Heart left ventricle (tissue), 16 donors: ENCODE measurements at places on chromosomes 1 and 21. TPM values are rescaled to one million over a fixed set of nuclear protein-coding genes. Genes with fewer than 3 reads are reported as not detected.

- no peak for DNase-seq
Observed at GRCh38 chr1:247402120-247402675, 13.8 kb upstream of the NLRP3 start.

DNA sequence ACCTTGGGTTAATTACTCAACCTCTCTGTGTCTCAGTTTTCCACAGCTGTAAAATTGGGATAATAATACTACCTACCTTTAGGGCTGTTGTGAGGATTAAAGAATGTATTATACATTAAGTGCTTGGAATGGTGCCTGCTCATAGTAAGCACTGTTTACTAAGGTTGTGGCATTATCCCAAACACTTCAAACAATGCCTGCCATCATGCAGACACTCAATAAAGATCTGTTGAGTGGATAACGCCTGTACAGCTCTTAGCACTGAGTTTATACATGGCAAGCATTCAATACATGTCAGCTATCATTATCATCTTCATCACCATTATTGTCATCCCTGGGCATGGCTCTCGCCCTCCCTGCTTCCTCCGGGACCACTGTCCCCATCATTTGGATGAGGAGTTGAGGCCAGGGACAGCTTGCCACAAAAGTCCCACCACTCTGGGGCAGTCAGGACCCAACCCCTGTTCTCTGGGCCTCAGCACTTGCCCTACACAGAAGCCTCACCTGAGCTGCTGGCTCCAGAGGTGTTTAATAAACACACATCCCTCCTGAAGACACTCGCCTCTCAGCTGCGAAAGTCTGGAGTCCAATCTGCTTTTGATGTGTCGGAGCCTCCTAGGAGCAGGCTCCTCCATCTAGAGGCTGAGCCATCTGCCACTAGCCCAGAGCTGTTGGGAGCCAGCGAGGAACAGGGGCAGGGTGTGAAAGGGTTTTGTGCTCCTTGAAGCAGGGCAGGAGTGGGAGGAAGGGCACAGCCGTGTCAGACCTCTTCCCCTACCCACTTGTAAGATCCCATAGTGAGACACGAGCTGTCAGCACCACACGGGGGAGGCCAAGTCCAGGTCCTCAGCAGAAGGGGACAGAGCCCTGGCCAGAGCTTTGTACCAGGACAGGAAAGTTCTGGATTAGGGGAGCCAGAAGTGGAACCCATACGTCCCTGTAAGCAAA lies 80.9 kb upstream of the ZC3H12A start:
- no peak for DNase-seq

GRCh38 chr1:202590975-202591411 lies 119.3 kb downstream of the SYT2 start:
- no peak for DNase-seq

GRCh38 chr1:90714521-90714951 lies 2.6 kb downstream of the BARHL2 start:
- no peak for DNase-seq

GRCh38 chr1:77039111-77039510 lies 171.8 kb downstream of the ST6GALNAC5 start:
- no peak for DNase-seq

DNA sequence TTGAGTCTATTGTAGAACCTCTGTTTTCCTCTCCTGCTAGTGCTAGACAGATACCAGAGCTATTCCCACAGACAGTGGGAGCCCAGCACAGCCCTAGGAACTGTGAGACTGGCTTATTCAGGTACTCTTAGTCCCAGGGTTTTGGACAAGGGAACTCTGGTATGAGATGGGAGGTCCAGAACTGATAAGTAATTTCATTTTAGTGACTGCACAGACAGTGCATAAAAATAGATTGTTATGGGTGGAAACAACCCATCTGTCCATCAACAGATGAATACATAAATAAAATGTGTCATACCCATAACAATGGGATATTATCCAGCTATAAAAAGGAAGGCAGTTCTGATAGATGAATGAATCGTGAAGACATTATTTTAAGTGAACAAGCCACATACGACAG lies 9.0 kb downstream of the EPS8L3 start:
- DNase-seq = no peak

- DNase-seq = no peak
Observed at GRCh38 chr1:191671236-191671635, 487.0 kb upstream of the RGS18 start.

DNA sequence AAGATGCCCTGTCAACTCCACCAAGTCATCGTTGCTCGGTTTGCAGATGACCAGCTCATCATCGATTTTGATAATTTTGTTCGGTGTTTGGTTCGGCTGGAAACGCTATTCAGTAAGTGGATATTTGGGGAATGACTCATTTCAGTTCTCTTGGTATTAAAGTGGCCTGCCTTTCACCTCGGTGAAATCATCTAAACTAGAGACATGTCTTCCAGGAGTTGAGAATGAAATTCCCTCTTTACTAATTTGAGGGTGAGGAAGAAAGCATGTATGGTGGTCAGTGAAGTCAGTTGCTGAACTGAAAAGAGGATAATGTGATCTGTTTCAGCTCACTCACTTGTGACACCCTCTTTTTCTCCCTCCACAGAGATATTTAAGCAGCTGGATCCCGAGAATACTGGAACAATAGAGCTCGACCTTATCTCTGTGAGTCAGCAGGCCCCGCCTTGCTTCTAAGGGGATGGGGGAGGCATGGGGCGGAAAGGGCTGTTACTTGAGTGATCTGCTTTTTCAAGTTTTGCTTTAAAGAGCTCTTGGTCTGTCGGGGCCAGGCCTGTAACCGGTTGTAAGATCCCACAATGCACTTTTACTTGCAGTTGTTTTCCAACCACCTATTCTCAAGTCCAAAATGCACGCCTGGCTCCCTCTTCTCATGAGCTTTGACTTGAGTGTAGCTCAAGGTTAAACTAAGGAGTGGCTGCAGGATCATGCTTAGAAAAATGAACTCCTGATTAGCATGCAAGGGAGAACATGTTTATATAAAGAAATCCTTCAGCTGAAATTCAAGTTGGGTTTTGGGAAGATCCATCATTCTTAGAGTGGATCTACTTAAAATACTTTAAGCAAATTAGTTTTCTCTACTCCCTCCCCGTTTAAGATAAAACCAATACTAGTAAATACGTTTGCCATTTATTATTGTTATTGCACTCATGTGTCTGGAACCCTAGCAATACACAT lies 59.8 kb downstream of the CAPN2 start:
- DNase-seq = peak; percentile 75

DNA sequence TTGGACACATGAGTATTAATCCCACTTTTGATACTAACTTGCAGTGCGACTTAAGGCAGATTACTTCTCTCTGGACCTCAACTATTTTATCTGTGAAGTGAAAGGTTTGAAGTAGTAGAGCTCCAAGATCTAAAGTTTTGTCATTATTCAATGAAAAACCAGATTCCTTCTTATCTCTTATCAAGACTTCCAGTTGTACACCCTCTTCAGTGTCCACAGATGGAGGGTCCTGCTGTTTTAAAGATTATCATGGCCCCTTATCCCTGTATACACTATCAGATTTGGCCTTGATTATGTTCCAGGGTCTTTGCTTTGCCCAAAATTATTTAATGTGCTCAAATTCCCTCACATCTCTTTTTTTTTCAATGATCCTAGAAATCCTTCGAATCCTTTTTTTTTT lies 1.1 kb downstream of the C1orf50 start:
- DNase-seq = no peak

DNA sequence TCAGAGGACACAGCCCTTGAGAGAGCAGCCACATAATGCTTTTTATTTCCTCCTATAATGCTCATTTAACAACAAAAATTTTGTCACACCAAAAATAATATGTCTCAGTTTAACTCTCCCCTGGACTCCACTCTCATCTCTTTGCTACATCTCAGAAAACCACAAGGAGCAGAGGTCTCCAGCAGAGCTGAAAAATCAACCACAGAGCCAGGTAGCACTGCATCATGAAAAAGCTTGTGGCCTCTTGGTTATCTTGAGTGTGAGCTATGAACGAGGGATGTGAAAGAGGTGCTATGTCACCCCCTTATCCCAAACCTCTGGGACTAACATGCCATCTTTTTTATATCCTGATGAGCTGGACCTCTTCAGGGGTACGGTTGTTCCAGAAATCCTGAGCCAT lies 44.4 kb downstream of the KCNH1 start:
- DNase-seq = no peak

DNA sequence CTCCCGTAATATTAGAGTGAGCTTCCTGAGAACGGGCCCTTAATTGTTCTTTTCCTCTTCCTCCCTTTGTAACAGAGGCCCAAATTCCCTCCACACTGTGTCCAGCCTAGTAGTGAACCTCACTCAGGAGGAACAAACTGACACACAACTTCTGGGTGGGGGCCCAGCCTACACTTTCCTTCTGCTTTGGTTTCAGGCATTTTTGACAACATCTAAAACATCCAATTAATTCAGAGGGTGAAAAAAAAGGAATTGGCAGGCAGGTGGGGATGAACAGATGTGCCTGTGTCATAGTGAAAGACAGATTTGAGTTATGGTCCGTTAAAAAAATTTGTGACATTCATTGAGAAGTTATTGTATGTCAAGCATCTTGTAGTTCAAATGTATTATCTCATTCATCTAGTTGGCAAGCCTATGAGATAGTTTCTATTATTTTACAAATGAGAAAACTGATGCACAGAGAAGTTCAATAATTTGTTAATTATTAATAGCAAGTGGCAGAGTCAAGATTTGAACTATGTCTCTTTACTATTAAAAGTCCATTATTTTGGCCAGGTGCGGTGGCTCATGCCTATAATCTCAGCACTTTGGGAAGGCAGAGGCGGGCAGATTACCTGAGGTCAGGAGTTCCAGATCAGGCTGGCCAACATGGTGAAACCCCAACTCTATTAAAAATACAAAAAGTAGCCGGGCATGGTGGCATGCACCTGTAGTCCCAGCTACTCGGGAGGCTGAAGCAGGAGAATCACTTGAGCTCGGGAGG lies 41.6 kb upstream of the LRIG2 start:
- no peak for DNase-seq

DNA sequence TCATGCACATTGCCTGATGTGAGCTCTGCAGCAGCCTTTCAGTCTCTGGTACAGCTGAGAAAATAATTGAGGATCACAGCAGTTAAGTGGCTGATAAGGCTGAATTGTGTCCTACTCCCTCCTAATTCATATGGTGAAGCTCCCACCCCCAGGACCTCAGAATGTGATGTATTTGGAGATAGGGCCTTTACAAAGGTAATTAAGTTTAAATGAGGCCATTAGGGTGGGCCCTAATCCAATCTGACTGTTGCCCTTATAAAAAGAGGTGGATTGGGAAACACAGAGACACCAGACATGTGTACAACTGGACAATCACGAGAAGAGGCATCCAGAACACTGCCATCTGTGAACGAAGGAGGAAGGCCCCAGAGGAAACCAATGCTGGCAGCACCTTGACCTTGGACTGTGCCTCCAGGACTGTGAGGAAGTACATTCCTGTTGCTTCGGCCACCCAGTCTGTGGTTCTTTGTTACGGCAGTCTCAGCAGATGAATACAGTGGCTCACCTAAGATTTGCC lies 148.1 kb downstream of the TRABD2B start:
- no peak for DNase-seq

DNA sequence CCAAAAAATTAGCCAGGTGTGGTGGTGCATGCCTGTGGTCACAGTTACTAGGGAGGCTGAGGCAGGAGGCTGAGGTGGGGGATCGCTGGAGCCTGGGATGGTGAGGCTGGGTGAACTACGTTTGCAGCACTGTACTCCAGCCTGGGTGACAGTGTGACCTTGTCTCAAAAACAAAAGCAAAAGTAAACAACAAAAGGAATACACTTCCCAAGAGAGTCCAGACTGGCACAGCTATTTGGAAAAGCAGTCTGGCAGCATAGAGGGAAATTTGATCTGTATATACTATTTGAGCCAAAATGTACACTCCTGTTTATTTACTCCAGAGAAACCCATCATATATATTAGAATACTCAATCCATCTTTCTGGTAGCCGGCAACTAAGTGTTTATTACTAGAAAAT lies 107.0 kb upstream of the HMCN1 start:
- no peak for DNase-seq

DNA sequence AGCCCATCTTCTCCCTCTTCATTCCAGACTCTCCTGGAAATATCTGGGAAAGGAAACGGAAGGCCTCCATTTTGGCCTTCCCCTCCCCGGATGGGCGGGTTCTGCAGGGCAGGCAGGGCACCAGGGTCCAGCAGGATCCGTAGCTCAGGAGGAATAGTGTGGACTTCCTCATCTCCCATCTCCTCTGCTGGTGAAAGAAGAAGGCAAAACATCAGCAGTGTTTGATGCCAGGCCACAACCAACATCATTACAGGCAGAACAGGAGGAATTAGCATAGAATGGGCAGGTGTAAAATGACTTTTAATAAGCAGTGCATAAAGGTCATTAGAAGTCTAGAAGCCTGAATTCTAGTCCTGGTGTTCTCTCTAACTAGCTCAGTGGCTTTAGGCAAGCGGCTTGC lies 165.9 kb downstream of the TGFBR3 start:
- DNase-seq = no peak

- peak; percentile 25 for DNase-seq
Observed at GRCh38 chr1:2588661-2589430, 2.3 kb downstream of the PRXL2B start.

DNA sequence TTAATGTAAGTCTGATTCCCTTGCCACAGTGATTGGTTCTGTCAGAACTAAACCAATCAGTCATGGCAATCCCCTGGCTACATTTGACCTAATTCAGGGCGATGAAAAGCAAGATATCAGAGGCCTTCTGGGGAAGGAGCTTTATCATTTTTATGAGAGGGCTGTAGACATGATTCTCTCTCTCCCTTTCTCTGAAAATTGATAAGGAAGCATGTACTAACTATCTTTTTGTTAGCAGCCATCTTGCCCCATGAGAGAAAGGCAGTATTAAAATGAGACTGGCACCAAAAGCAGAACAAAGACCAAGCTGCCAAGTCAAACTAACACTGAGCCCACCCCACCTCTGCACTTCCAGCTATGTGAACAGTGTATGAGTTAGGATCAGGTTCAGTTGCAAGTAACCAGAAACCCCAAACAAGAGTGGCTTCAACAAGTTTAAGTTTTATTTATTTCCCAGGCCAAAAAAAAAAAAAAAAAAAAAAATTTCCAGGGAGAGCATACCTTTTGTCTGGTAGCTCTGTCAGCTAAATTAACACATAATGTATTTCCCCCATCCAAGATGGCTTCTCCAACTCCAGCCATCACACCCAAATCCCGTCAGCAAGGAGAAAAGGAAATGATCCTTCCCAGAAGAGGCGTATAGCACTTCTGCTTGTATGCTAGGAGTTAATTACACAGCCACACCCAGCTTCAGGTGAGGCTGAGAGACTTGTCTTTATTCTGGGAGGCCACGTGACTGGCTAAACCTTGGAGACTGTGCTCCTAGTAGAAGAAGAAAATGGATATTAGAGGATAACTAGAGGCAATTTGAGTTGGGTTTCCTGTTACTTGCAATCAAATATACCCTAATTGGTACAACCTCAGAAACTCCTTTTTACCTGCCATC lies 105.8 kb upstream of the RALGPS2 start:
- DNase-seq = no peak

MAGI3 gene
- total RNA-seq = 6.6 TPM

TNFRSF9 gene
- not detected for total RNA-seq

BGLAP gene
- total RNA-seq = not detected

HAO2 gene
- total RNA-seq = not detected

TMEM35B gene
- total RNA-seq = 8.6 TPM

PADI4 gene
- 0.33 TPM for total RNA-seq

LRRN2 gene
- total RNA-seq = 1.1 TPM

SLC1A7 gene
- total RNA-seq = 0.08 TPM

SLAMF7 gene
- total RNA-seq = 28.0 TPM

IFI44L gene
- total RNA-seq = 15.4 TPM
